ENCODE measurements at places on chromosomes 11 and 22.

GRCh38 chr11:133382131-133382812 is 150.0 kb downstream of the OPCML start:
- no peak for DNase-seq

- no peak for DNase-seq
Observed at GRCh38 chr11:111570796-111571195, 30.3 kb downstream of the LAYN start.

DNA sequence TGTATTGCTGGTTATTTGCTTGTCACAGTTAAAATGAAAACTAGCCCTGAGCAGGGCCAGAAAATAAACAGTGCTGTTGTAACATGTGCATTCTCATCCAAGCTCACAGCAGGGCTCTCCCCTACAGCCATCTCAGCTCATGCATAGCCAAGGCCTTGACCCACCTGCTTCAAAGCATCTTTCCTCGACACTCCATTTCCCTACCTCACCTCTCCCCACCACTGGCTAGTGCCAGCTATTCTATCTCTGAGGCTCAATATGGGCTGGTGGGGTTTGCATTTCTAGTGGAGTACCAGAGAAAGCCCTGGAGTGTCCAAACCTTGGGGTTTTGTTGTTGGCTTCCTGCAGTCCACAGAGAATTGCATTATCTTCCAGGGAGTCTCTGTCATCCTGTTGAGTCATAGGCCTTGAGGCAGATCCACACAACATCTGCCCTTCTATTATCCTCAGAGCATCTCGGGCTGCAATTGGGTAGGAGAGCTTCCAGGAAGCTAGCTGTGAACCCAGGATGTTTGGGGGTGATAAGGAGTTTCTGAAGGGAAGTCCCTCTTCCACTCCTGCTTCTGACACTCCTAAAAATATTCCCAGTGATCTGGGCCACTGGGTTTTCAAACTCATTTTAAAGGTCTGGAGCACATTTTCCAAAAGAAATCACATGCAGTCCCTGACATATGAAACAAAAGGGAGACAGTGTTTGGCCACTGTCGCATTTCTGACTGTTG is 36.1 kb upstream of the AMOTL1 start:
- no peak for DNase-seq

DNA sequence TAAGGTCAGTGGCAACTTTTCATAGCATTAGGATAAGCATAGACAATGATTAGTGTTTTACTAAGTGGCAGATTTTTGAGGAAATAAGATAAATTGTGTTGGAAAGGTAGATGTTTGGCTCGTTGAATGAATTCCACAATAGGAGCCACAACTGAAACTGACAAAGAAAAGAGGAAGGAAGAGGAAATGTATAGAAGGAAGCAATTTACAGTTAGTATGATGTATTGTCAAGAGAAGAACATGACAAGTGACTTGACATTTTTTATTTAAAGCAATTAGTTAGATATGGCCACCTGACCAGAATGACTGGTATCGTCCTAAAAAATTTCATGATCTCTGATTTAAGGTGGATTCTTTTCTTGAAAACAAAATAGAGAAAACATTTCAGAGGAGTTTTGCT is 3.1 kb upstream of the RAG2 start:
- no peak for DNase-seq

- no peak for DNase-seq
Observed at GRCh38 chr11:457111-457760, 7.2 kb downstream of the PTDSS2 start.

GRCh38 chr11:116833816-116834534 is 3.4 kb downstream of the APOA1 start:
- no peak for DNase-seq

DNA sequence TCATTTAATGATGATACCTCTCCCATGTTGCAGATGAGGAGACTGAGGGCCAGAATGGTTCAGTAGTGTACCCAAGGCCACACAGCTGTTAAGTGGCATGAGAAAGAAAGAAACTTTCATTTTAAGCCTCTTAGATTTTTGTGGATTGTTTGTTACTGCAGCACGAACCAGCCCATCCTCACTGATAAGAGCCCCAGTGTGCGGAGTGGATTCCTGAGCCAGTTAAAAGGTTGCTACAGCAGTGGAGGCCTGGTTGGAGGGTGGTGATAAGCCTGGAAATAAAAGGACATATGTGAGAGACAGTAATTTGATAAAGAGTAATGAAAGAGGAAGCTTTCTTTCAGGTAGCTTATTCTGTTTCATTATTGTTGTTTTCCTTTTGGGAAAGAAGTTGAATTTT is 89.0 kb downstream of the ATXN10 start:
- no peak for DNase-seq

DNA sequence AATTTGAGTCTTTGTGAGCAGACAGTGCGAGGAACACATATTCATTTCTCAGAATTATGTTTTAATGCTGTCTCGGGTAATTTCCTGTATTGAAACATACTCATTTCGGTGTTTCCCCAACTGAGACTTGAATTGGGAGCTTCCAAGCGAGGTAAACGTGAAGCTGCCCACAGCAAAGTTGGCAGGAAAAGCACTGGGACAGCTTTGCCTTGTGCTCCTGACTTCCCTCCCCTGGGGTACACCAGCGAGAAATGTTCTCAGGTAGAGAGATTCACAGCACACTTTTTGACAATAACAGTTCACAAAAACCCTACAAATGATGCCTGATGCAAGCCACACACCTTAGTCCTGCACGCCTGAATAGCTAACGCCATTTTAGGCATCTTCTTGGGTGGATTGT is 3.1 kb downstream of the HTR3B start:
- no peak for DNase-seq

DNA sequence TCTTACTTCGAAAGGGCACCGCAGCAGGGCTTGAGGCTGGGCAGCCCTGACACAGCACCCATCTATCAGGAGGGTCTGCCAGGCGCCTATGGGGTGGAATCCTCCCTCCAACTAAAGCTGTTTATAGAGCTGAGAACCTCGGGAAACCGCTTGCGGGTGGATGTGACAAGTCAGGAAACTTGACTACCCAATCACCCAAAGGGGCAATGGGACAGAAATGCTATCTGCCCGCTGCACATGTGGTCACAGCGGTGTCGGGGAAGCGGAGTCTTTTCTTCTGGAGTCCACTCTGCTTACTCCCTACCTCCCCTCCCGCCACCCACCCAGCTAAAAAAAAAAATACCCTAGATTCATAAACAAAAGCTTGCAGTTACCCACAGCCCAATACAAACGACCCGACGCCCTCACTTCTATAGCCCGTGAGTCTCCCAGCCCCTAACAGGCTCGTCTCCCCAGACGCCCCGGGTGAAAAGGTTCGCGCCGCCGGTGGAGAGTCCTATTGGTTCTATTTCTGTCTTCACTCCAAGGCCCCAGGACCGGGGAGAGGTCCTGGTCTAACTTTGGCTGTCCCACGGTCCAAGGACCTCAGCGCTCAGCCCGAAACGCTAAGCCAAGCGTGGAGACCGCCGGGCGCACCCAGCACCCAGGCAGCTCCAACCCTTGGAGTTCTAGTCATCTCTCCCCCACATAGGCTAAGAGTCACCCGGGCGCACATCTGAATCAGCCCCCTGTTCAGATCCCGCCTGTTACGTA is 1.4 kb downstream of the TRPC6 start:
- DNase-seq: no peak

- no peak for DNase-seq
Observed at GRCh38 chr22:37206841-37207821, 5.1 kb downstream of the SSTR3 start.

DNA sequence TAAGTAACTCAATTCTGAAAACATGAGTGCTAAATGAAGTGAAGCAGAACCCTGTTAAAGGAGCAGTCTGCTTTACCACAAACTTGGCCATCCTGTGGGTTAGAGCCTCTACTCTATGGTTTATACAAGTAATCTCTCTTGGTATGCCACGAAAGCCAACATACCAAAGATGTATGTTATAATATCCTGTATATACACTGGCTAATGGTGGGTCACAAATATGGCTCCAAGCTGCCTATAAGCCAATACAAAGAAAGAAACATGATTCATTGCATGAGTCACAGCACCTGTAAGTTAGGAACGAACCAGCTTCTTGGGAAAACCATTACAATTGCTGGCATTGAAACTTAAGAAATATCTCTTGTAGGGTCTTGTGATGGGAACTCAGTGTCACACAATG is 16.1 kb downstream of the XRRA1 start:
- DNase-seq: no peak

- no peak for DNase-seq
Observed at GRCh38 chr11:62580959-62581715, 7.4 kb upstream of the EEF1G start.

DNA sequence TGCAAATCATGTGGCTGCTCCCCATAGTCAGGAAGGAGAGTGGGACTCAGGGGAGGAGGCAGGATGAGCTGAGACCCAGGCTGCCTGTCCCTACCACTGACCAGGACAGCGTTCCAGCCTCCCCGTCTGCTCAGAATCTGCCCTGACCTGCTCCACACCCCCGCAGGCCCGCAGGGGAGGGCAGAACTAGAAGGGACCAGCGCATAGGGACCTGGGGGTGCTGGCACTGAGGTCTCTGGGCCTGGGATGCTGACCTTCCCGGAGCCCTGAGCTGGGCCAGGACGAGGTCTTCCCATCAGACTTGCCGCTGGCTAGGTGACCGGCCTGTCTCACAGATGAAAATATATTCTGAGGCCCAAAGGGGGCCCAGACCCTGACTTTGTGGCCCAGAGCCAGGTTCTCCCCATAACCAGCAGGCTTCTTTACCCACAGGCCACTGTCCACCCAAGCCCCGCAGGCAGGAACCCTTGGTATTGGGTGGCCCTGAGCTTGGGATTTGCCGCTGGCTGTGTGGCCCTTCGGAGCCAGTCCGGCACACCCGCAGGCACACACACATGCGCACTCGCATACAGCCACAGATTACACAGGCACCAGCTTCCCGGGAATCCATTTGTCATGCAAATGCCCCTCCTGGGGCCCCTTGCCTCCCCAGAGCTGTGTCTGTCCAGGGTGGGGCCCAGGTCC is 13.8 kb upstream of the PIM3 start:
- DNase-seq: no peak

- DNase-seq: no peak
Observed at GRCh38 chr22:41481925-41482318, 13.0 kb downstream of the ACO2 start.

GRCh38 chr11:120182790-120183491 is 27.9 kb upstream of the OAF start:
- DNase-seq: peak; percentile 76

DNA sequence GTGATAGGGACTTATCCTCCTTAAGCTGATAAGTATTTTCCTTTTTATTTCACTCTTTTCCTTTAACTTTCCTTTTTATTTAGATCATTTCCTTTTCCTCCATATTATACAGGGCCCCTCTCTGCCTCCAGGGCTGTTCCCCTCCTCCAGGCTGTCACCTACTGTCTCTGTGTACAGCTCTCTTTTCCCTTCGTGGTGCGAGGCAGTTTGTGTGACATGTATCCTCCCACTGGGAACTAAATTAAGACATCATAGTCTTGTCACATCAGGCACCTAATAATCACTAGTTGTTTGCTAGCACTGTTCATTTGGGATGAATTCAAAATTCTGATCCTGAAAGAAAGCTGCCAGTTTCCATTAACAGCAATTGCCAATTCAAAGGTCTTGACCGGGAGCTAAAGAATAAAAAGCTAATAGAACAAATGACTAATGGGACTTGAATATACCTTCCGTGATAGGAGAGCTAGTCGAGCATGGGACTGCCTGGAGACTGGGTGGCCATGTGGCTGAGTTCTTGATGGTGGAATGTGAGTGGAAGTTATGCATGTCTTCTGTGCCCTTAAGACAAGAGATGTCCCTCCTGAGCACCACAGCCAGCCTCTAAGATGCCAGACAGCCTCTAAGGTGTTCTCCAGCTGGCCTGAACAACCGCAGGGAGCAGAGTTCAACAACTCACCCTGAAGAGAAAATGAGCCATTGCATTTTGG is 77.7 kb upstream of the LRRC55 start:
- DNase-seq: no peak

DNA sequence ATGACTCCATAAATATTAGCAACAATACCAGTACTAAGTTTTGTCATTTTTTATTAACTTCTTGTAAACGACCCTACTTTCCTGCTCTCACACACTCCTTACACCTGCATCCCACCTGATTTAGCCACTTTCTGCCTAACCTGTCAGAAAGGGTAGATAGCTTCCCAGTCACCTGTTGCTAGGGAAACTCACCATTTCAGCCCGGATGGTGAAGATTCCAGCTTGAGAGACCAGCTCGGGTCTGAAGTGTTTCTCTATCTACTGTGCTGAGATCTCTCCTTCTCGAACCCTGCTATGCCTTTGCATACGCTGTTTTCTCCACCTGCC is at the start of gene PARVG:
TSS of gene PARVG (plus strand) at position 220 of the 327 bp plus-strand sequence. CDS start 2,405 bp downstream, outside the sequence.
- DNase-seq: no peak

DNA sequence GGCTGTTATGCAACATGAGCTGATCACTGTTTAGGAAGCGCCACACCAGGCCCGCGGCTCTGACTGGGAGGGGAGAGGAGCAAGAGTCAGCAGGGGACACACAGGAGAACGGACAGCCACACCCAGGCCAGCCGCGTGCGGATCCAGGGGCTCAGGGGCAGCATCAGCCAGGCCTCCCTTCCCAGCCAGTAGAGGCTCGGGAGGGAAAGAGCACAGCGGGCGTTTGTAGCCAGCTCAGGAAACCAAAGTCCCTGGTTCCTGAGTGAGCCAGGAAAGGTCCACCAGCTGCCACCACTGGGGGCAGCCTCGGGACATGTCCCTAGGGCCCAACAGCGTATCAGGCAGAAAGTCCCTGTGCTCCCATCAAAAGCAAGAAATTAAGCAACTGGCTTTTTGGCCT is 71.8 kb upstream of the PITPNB start:
- DNase-seq: peak; percentile 98

DNA sequence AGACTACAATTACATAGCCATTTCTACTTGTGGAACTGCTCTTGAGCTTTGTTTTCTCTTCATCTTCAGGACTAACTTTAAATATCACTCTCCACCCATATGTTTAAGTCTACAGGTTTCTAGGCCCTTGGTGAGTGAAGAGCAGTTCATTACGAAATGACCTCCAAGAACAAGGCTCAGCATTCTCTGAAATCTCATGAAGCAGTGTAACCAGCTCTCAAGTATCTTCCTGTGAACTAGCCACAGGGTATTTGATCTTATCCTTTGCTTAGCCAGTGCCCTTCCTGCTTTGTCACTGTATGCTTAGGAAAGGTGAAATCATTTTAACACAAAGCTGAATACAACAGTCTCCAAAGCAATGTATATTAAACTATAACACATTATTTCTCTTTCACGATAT is 20.4 kb upstream of the LYVE1 start:
- no peak for DNase-seq

GRCh38 chr11:125221461-125221860 is 56.9 kb downstream of the PKNOX2 start:
- DNase-seq: no peak

DNA sequence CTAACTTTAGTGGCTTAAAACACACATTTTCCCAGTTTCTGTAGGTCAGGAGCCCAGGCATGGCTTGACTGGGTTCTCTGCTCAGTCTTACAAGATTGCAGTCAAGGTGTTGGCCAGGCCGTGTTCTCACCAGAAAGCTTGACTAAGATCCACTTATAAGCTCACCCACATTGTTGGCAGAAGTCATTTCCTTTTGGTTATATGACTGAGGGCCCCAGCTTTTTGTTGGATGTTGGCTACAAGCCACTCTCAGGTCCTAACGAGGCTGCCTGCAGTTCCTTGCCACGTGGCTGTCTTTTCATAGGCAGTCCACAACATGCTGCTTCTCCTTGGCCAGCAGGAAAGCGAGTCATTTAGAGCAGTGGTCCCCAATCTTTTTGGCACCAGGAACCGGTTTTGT is 79.3 kb upstream of the CRTAM start:
- no peak for DNase-seq

Measured in HuH-7 (cell line).